Erythroblast (primary cell): ENCODE measurements at places on chromosomes 12 and 14.

DNA sequence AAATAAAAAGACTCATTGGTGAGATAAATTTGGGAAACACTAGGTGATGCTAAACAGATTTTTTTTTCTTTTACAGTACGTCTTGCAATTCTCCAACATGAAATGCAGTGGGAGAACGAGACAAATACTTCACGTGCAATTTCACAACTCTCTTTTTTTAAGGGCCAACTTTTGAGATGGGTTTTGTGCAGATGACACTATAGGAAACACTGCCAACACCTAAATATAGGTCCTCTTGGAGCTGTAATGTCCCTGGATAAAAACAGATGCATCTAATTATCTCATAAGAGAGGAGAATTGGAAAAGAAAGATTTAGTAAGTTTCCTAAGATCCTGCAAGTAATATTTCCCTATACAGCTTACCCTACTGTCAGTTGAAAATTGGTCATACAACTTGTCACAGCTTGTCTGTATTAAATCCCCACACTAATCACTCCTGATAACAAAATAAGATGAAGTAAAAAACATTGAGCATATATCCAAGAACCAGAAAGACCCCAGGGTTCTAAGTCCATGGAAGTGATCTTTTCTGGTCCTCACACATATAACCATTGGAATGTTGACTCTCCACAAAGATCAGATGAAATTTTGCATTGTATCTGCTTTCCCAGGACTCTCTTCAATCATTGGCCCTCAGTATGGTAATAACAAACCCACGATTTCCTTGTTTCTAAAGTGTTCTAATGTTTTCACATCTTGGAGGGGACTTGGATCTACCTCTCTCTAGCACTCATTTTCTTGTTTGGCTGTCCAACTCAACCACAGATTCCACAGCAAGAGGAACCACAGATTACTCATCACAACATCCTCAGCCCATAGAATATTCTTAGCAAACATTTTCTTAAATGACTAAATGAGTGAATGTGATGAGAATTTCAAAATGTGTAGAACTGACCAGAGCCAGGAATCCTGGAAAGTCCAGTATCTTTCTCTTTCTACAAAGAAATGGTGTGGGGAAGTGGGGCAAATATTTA is 769.4 kb upstream of the USP15 start:
- no peak for DNase-seq

DNA sequence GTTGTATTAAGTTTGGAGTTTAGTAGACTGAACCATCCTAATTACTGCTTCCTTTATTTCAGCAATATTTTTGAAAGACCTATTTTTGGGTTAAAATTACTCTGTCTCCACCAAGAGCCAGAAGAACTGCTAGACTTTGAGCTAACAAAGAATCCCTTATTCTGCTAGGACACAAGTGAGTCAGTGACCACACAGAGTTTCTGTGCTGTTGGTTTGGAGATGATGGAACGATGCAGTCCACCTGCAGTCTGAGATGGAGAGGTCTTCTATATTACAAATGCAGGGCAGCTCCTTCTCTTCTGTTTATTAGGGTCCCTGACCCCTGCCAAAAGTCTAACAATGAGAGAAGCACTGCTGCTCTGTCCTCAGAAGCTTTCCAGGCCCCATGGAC is 6.7 kb upstream of the STXBP6 start:
- DNase-seq: no peak

- no peak for DNase-seq
Observed at GRCh38 chr12:12663644-12664294, 32.2 kb downstream of the GPR19 start.

DNA sequence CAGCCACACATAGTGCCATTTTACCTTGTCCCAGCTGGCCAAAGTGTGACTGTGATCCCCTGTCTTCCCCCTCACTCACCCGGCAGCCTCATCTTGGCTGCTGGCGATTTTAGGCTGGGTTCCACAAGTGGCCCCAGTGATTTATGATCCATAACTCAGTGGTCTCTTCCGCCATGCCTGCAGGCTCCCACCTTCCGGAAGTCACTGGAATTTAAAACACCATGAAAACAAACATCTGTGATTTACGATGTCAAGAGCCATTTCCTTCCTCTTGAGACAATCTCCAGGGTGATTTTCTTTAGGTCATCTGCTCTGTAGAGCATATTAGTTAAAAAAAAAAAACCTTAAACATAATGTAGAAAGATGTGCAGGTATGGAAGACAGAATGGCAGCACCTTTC is 282.3 kb downstream of the CACNA1C start:
- DNase-seq: no peak

DNA sequence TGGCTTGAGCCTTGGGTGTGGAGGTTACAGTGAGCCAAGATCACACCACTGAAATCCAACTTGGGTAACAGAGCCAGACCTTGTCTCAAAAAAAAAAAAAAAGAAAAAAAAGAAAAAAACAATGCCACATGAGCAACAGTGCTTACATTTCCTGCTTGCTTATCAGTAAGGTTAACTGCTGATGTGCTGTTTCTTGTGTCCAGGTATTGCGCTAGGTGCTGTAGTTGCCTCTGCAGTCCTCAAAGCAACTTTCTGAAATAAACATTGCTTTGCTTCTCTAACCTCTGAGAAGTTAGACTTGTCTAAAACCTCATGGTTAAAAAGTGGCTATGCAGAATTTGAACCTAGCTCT is 24.7 kb downstream of the RNF34 start:
- no peak for DNase-seq

- no peak for DNase-seq
Observed at GRCh38 chr14:73283608-73284379, 46.5 kb downstream of the PAPLN start.

GRCh38 chr12:125015680-125016310 is 22.4 kb downstream of the BRI3BP start:
- DNase-seq: no peak
